ENCODE measurements at places on chromosomes 3 and 15.

GRCh38 chr3:185330238-185330637 is 32.7 kb upstream of the MAP3K13 start:
- DNase-seq: no peak

DNA sequence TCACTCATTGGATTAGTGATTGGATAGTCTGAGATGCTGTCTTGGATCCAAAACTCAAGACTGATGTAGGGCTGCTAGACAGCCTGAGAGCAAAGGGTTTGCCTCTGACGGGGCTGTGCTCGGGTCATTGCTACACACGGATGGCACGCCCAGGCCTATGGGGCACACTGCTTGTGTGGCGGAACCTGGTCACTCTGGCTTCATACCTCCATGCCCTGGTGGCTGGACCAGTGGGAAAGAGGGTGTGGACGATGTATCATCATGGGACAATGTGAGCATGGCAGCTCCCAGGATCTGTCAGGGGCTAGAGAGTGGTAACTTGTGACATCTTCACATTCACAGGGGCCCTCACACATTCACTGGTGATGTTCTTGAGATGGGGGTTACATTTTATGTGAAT is 18.1 kb upstream of the CCDC174 start:
- DNase-seq: no peak

GRCh38 chr15:28952666-28953491 is 67.1 kb downstream of the APBA2 start:
- no peak for DNase-seq

GRCh38 chr3:129984125-129984524 is 9.6 kb downstream of the TRH start:
- no peak for DNase-seq

- no peak for DNase-seq
Measured at GRCh38 chr3:106206613-106207012, 337.8 kb upstream of the CBLB start.

- DNase-seq: no peak
Measured at GRCh38 chr3:102215166-102215565, 219.6 kb upstream of the ZPLD1 start.

DNA sequence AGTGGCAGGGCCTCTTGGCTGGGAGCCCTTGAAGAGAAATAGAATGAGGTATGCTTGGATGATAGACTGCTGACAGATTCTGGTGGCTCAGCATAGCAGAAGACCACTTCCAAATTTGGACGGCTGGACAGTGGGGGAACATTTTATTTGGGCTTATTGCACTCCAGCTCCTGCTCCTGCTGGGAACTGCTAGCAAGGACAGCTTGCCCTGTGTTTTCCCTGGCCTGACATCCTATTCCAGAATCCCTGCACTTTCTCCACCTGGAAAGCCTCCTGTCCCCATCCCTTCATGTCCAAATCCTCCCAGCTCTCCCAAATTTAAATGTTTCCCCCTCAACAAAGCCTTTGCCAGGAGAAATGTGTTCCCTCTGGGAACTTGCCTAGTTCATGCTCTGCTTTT is 9.8 kb upstream of the COLQ start:
- DNase-seq: no peak

- DNase-seq: no peak
Measured at GRCh38 chr3:25143356-25144025, 284.6 kb upstream of the RARB start.

DNA sequence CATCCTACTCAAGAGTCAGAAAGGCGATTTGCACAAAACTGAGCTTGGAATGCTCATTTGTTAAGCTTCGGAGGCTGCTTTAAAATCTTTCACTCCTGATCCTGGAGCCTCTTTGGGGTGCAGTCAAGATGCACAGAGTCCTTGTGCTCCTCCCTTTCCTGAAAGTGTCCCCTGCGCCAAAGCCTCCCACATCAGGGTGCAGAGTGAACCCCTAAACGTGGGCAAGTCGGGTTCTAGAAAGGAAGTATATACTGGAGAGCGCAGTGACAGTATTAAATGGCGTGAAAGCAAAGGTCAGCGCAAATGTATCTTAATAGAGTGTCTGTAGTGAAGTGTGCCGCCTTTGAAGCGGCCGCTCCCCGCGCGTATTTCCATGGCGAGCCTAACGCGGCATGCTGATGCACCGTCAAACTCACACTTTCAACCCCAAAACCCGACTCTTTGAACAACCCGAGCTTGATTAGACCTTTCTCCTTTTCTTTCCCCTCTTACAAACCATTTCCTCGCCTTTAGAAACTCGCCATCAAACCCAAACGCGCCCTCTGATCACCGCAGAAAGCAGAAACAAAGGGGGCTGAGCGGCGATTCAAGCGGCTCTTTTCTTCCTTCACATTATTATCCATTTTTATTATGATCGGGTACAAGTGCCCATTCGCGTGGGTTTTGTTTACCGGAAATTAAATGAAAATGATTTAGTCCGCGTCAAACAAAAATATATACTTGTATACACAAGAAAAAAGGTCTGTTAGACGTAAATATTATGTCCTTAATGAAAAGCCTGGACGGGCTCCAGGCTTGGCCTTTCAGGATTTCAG is 18.3 kb downstream of the ZIC4 start:
- DNase-seq: no peak

DNA sequence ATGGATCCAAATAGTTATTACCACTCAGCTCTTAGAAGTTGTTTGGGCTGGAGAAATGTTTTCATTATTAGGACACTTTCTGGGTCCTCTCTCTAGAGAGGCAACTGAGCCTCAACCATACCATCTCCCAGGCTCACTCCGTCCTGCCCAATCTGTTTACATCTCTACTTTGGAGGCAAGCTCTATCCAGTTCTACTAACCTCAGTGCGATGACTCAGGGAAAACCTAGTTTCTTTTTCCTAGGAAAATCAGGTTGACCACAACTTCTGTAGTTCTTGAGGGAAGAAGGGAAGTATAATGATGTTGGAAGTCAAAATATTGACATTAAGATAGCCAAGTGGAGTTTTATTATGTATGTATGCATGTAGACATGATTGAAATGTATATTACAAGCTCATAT is 40.4 kb downstream of the LPP start:
- DNase-seq: no peak

- DNase-seq: no peak
Measured at GRCh38 chr3:116188231-116188785, 257.0 kb downstream of the LSAMP start.

- DNase-seq: no peak
Measured at GRCh38 chr15:60799885-60800284, 320.9 kb upstream of the ICE2 start.

- no peak for DNase-seq
Measured at GRCh38 chr15:73647259-73648013, 14.2 kb upstream of the NPTN start.

- no peak for DNase-seq
Measured at GRCh38 chr3:46092702-46093080, 65.4 kb upstream of the XCR1 start.

DNA sequence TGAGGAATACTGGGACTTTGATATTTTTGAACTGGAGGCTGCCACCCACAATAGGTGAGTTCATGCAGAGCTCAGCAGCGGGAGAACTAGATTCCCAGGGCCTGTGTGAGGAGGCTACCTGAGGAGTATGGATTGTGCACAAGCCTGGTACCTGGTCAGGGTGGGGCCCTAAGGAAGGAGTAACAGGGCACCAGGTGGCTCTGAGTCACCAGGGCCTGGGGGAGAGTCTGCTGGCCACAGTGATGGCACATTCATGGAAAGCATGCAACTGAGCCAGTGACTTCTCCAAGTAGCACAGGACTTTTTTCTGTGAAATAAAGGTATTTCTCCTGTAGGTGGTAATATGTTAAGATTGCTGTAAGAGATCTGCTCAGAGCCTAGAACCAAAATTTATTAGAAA is 134.4 kb downstream of the PDE8A start:
- no peak for DNase-seq

DNA sequence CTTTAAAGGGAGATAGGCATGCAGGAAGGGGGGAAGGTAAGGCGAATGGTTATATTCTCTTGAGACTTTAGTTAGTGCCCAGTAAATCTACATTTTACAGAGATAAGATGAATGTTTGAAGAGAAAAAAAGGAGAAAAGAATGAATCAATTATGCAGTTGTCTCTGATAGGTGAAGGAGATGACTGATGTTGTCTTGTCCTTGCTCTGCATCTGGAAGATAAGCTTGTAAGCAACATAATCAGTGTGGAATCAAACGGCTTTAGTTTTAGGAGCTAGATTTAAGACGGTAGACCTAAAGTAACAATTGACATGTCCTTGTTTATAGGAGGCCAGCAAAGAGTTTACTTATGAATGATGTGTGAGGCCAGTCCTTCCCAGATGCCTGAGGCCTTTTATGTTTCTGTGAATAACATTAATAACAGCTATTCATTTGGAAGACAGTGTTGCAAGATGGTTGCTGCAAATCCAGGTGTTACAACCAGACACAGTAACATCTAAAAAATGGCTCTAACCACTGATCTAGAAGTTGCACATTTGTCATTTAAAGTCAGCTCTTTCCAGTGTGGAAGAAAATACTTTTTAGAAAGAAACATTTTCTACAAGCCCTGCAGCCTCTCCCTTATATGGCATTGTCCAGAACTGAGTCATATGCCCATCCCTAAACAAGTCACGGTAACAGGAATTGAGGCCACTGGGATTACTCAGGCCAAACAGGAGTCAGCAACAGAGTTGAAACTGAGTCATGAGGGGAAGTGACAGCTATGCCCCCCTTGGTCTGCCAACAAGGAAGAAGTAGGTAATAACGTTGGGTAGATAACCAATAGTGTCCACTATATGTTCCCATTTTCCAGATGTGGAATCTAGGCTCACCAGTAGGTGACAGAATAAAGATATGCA is 77.5 kb upstream of the FBN1 start:
- DNase-seq: no peak

DNA sequence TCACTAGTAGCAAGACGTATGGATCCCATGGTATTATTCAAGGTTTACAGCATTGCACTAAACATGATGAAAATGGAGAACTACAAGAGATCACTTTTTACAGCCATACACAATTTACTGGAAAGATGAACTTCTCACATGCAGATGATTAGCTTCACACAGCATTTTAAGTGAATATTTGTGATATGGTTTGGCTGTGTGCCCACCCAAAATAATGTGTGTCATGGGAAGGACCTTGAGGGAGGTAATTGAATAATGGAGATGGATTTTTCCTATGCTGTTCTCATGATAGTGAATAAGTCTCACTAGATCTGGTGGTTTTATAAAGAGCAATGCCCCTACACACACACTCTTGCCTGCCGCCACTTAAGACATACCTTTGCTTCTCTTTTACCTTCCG is 662.0 kb upstream of the CCDC54 start:
- no peak for DNase-seq

DNA sequence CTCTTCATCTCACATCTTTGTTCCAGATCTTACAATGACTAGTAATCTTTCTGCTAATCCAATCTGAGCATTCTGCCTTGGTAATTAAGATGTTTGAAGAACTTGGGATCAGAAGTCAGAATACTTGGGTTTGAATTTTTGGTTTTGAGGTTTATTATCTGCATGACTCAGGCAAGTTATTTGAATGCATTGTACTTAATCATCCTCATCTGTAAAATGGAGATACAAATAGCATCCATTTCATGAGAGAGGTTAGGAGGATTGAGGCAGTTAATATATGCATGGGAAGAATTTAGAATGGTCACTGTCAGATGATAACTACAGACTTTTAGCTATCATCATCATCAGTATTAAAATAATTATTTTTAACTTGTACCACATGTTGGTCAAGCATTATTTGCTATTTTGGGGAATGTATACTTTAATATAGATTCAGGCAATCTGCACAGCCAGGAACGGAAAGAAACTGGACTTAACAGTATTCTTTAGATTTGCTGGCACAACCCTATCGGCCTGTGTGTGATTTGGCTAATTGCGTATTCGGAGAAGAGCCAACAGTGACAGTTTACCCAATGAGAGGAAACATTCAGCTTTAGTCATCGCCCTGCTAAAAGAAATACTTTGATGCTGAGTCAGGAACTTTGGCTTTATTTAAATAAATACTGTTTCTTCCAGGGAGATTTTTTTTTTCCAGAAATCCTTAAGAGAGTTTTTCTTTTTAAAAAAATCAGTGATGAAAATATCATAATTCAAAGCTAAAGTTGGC is 600.0 kb downstream of the ROBO1 start:
- no peak for DNase-seq

DNA sequence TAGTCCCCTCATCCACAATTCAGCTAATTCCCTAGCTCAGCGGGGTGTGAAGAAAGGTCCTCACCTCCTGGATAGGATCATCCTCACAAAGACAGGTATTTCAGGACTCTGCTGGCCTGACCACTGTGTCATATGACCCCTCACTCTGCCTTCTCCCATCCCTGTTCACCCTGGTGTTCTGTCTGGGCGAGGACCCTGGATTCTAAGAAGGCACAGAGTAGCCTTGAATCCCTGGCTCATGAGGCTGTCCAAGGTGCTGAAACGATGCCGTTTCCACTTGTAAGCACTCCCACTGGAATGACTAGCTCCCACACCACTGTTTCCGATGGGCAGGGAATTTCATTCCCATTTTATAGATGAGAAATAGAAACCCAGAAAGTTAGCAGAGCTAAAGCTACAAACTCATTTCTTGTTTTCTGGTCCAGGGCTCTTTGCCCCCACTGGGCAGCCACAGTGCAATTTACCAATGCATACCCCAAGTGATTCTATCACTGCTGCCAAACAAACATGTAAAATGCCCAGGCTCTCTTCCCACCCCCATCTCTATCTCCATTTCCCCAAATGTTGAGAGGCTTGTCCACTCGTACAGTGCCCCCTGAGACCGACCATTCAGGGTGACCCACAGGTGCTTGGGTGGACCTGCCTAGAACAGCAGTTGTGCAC is 83.2 kb downstream of the RAB11A start:
- DNase-seq: no peak

- DNase-seq: no peak
Measured at GRCh38 chr15:62712455-62712839, 330.1 kb upstream of the TPM1 start.

GRCh38 chr3:140170612-140171011 is 235.6 kb downstream of the CLSTN2 start:
- no peak for DNase-seq

DNA sequence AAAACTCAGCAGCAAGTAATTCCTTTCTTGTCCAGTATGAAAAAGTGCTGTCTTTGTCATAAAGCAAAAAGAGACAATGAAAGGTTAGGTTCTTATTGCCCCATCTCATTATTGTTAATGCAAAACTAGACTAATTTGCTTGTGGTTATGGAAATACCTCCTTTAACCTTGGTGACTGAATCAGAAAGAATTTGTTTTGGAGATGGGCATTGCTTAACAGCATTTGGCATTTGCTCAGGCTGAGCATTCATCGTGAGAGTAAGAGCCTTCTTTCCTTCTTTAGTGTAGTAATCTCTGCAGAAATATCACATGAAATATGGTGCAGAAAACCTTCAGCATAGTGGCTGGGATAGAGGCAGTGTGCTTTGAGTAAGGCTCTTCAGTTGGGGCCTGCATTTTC is 103.1 kb downstream of the CNTN6 start:
- no peak for DNase-seq
